SK-N-DZ (cell line): ENCODE measurements at places on chromosomes 3 and 15.

- DNase-seq: no peak
Measured at GRCh38 chr15:79973456-79974195, 2.6 kb upstream of the BCL2A1 start.

DNA sequence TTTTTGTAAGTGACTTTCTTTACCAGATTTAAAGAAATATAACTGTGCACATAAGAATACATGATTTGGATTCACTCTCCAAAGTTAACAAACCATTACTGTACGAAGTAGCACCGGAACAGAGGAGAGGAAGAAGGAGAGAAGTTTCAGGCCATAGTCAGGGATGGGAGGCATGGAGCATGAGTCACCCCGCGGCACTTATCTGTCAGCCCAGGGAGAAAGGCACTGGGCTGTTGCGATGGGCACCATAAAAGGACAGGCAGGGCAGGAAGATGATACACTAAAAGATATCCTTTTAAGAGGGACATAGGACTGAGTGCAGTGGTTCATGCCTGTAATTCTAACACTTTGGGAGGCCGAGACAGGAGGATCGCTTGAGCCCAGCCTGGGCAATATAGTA lies 37.0 kb downstream of the TTC23 start:
- no peak for DNase-seq

DNA sequence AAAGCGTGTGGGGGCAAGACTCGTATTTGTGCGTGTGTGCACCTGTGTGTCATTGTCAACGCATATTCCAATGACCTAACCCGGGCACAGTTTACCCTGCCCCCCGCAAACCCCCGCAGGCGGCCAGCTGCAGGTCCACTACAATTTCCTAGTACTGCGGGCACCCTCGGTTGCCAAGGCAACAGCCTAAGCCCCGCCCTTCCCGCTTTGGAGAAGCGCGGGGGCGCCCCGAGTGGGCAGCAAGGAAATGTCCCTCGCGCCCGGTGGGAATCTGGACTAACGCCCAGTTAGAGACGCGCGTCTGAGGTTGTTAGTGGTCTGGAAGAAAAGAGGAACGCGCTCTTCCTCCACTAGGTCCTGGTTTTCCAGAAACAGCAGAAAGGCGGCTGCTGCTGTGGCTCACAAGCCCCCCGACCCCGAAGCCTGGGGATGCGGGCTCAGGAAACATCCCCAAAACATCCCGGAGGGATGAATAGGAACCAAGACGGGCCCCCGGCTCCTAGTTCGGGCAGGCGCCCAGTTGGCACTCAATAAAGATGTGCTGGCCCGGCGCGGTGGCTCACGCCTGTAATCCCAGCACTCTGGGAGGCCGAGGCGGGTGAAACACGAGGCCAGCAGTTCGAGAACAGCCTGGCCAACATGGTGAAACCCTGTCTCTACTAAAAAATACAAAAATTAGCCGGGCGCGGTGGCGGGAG lies 1.1 kb downstream of the ABHD14A start:
- peak; percentile 77 for DNase-seq

DNA sequence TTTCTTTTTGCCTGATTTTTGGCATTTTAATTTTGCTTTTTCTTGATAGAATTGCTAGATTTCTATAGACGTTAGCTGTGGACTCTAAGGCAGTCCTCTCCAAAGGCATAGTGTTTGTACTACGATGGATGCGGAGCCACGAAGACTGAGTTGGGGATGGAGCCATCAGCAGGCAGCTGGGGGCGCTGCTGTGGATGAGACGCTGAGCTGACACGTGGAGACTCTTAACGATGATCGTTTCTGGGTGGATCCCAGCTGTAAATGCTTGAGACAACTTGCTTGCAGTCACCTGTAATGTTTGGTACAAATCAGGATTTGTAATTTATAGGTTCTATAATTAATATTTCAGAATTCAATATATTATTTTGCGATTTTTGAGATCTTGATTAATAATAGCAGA lies 13.3 kb upstream of the PPP1R2 start:
- DNase-seq: no peak

GRCh38 chr3:4425055-4425454 lies 42.0 kb downstream of the SUMF1 start:
- DNase-seq: no peak

GRCh38 chr3:160061525-160061924 lies 72.9 kb downstream of the IL12A start:
- no peak for DNase-seq

GRCh38 chr15:45205192-45205591 lies 17.4 kb upstream of the SHF start:
- peak; percentile 80 for DNase-seq

- no peak for DNase-seq
Measured at GRCh38 chr15:85614059-85614458, 180.7 kb downstream of the KLHL25 start.

DNA sequence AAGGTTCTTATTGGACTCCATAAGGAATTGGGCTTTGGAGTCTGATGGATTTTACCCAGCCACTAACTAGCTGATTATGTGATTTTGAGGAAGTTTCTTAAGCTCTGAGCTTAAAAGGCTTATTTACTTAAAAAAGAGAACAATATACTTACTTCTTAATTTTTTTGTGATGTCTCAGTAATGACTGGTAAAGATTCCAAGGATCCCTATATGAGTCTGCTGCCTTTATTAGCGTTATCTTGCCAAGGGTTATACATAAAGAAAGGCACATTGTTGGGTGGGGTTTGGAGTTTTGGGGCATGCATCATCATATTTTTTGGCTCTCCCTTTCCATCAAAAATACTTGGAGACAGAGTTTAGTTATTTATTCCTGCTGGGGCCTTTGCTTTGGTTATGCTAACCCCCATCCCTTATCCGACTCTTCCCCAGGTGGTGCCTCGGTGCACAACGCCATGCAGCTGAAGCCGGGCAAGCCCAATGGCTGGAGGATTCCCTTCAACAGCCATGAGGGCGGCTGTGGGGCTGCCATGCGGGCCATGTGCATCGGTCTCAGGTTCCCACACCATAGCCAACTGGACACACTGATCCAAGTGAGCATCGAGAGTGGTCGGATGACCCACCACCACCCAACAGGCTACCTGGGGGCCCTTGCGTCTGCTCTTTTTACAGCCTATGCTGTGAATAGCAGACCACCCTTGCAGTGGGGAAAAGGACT lies 6.7 kb downstream of the ADPRH start:
- no peak for DNase-seq

DNA sequence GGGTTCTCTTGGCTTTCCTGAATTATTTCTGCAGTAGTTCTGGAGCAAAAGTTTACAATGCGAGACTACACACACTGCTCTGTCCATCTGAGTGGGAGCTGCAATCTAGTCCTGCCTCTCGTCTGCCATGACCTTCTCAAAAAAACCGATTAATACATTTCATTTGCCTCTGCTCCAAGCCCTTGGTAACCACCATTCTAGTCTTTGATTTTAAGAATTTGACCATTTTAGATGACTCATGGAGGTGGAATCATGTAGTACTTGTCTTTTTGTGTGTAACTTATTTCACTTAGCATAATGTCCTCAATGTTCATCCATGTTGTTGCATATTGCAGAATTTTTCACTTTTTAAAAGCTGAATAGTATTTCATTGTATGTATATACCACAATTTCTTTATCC lies 356.9 kb downstream of the SV2B start:
- no peak for DNase-seq

DNA sequence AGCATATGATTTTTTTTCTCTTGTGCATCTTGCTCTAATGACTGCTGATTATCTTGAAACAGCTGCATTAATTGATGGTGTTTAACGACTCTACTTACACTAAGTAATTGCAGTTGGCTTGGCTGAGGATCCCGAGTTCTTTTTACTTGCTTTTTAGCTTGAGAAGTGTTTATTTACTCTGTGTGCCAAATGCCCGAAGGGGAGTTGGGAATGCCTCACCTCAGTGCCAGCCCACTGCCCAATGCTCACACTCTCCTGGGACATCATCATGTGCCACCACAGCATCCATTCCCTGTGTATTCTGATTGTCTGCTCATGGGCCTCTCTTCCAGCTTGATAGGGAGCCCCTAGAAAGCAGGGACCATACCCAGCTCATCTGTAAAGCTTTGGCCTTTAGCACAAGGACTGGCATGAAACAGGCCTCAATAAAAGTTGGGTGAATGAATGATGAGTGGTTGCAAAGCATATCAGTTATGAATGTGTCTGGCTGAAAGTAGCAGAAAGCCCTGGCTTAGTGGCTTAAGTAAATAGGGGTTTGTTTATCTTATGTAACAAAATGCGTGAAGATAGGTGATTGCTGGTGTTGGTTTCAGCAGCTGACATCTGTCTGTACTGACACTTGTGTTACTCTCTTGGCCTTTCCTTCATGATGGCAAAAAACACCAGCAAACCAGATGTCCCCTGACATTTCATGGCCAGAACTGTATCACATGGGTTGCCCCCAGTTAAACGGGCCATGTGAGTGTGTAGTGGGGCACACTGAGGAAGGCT lies 8.1 kb downstream of the PXYLP1 start:
- DNase-seq: no peak

DNA sequence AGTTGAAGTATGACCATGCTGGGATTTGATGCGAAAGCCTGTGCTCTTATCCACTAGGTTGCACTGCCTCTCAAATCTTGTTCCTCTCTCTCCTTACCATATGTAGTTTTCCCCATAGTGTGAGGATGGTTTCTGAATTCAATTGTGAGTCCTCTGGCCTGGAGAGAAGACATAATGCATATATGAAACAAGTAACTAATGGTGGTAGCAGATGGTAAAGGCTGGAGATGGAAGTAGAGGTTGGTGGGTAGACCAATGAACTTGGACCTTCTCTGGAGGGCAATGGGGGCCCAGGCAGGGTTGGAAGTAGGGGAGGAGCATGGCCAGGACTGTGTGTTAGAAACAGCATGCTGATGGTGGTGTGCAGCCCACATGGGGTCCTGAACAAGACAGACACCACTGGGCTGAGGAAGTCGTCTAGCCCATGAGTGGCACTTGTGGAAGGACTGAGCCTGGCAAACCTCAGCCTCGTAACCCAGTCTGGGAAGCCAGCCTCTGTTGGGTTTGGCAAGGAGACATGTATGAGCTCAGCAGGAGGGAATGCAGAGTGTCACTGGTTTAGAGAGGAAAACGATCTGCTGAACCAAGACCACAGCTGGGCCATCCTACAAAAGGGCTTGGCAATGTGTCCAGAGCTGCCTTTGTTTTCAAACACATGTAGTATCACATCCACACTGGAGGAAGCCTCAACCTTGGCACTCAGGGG lies 18.5 kb upstream of the LMCD1 start:
- no peak for DNase-seq

GRCh38 chr15:66778314-66778665 lies 76.3 kb downstream of the SMAD6 start:
- DNase-seq: no peak

- DNase-seq: no peak
Measured at GRCh38 chr3:27356976-27357375, 12.2 kb downstream of the NEK10 start.

DNA sequence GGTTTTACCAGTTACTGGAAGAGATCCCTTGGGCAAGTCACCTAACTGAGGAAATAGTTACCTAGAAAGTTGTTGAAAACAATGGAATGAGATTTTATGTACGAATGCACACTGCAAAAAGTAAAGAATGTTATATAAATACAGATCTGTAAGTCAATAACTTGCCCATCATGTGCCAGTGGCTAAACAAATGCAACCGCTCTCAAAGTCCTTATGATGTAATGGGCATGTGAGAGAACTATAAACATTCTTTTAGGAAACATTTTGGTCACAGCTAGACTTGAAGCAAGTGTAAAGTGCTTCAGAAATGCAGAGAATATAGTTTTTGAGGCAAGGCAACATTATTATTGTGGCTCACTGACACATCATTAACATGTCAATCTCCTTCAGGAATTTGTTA lies 1044.5 kb downstream of the TUSC7 start:
- no peak for DNase-seq

DNA sequence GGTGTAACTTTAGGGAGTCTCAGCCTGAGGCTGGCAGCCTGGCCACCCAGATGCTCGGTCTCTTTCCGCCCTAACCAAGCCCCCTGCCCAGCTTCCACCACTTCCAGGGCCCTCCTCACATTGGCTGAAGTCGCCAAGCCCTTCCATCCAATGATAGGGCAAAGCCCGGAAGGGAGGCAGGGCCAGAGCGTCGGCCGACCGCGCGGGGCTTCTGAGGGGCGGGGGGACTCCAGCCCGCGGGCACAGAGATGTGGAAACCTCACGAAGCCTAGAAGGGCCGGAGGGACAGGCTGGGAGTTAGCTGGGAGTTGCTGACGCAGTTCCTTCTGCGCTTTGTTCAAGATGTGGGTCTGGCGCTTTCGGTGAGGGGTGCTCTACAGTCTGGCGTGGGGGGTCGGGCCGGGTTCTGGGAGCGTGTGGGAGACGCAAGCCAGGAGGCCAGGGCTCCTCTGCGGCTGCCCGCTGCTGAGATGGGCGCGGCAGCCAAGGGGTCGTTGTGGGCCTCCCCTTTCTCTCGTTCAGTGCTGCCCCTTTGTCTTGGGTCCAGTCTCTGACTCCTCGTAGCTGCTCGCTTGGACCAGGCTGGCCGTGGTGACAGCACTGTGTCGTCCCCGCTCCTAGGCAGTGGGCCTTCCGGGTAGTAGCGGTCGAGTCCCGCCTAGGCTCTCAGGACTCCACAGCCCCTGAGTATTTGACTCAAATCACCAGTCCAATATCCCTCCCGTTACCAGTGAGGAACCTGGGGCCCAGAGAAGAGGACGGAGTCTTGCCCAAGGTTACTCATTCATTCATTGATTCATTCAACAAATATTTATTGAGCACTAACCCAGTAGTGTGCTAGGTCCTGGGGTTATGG lies at the start of gene ZNF660:
Gene ZNF660 (plus strand): TSS at position 319 of the 856 bp plus-strand sequence. CDS start 9,230 bp downstream, outside the sequence.
- DNase-seq: peak; percentile 88

GRCh38 chr3:138210528-138210927 lies 23.4 kb downstream of the ARMC8 start:
- DNase-seq: no peak

- no peak for DNase-seq
Measured at GRCh38 chr3:194196876-194197275, 60.9 kb downstream of the HES1 start.

DNA sequence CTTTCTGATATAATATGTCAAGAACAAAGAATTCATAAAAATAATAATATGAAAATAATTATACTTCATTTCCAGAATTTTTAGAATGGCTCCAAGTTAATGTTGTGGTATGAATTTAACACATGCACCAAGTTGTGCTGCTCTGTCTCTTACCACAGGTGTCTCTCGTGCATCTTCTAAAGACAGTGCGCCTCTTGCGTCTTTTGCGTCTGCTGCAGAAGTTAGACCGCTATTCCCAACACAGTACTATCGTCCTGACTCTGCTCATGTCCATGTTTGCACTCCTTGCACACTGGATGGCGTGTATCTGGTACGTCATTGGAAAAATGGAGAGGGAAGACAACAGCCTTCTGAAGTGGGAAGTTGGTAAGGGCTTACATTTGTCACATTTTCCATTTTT lies 246.6 kb downstream of the KCNH8 start:
- no peak for DNase-seq

DNA sequence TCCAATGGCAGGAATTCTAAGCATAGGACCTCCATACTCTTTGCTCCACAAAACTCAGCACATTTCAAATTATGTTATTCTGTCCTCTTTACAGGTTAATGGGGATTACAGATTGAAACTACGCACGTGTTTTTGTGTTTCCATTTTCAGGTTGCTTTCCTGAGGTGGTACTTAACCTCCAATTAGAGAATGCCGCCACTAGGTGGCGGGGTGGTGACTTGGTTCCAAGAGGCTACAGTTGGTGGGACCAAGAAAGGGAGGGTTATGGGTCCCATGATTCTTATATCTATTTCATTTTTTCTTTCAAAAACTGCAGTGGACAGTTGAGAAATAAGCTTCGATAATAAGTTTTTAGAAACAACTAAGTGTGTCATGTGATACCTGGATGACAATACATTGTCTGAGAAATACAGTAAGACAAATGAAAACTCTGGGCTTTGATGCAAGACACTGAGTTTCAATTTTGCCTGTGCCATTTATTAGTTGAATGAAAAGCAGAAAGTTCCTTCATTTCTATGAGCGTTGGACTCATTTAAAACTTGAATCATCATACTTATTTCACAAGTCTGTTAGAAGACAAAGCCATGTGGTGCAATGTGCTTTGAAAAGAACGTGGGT lies 539.0 kb downstream of the FGF12 start:
- peak; percentile 50 for DNase-seq
